ENCODE measurements at places on chromosomes 7 and 10.

DNA sequence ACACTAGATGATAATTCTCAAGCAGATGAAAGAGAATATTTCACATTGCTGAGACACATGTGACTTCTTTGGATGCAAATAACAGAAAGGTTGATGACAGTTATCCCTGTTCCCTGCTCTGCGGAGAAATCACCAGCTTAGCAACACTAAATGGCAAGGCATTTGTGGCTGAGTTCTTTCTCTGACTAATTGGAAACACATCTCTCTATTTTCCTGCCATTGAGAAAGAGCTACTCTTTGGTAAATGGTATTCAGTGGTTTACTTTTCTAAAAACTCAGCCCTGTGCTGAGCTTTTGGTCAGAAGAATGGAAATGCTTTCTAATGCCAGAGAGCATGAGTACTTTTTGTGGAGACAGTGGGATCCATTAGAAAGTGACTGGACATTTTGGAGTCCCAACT is 771.4 kb downstream of the LRMDA start:
- DNase-seq: no peak

GRCh38 chr10:88466786-88467185 is 116.3 kb downstream of the RNLS start:
- no peak for DNase-seq

- DNase-seq: no peak
Observed at GRCh38 chr7:139658908-139659675, 118.7 kb downstream of the HIPK2 start.

DNA sequence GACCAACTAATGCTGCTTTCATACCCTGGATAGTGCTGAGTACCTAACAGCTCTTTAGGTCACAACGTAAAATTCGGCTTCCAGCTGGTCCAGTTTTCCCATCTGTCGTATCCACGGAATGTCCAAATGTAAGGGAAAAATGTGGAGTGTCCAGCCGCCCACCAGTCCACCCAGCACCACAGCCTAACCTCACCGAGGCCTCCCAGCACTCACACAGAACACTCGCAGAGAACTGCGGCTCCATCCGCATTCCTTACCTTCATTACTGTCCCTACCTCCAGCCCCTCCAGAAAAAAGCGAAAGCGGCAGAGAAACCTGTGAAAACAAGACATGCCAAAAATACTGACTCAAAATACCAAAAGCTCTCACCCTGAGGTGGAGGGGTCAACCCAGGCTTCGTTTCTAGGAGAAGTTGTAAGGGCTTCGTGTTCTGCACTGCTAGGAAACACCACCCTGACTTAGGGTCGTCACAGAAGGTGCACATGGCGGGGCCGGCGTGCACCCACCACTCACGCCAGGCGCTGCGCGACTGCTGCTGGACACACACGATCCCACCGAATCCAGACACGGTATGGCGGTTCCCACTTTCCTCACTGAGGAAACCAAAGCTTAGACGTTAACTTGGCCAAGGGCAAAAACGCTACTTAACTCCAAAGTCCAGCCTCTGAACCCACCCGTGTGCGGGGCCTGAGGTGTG is 73.9 kb downstream of the AMZ1 start:
- no peak for DNase-seq

- DNase-seq: no peak
Observed at GRCh38 chr7:149075286-149075685, 15.2 kb downstream of the ZNF786 start.

DNA sequence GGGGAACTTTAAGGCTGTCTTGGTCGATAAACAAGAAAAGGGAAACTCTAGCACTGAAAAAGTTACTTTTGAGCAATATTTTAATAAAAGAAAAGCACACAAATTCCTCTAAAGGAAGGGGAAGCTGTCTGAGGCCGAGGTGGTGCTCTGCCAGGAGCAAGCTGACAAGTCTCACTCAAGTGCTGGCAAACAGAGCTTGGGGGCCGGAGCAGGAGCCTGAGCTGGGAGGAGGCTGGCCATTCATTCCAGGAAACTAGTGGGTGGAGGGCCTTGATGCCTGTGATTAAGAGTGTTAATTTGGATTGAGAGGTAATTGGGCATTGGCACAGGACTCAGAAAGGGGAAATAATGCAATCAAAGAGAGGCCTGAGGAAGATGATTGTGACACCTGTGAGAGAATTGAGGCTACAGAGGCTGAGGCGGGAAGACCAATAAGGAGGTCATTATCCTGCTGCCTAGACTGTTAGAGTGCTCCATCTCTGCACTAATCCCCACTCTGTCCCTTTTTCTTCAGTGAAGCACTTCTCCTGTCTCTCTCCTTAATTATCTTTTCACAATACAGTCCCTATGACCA is 154.9 kb upstream of the COL1A2 start:
- no peak for DNase-seq

- no peak for DNase-seq
Observed at GRCh38 chr7:36967387-36967786, 243.1 kb upstream of the AOAH start.

DNA sequence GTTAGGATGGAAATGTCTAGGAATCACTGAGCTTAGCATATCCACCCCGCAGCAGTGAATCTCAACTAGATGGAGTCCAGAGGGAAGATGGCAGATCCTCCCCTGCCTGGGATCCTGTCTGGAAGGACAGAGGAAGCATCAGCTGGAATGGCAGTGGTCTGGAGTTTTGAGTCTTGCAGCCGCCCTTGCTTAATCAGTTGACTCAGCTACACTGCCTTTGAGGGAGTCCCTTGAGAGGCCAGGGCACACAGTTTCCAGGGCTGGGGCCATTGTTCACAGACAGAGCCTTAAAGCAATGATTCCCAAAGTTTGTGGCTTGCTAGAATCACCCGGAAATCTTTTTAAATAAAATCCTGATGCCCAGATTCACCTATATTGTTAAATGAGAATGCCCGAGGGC is 128.1 kb downstream of the NT5C2 start:
- DNase-seq: no peak

GRCh38 chr10:59865101-59865500 is 41.3 kb downstream of the CCDC6 start:
- DNase-seq: no peak

DNA sequence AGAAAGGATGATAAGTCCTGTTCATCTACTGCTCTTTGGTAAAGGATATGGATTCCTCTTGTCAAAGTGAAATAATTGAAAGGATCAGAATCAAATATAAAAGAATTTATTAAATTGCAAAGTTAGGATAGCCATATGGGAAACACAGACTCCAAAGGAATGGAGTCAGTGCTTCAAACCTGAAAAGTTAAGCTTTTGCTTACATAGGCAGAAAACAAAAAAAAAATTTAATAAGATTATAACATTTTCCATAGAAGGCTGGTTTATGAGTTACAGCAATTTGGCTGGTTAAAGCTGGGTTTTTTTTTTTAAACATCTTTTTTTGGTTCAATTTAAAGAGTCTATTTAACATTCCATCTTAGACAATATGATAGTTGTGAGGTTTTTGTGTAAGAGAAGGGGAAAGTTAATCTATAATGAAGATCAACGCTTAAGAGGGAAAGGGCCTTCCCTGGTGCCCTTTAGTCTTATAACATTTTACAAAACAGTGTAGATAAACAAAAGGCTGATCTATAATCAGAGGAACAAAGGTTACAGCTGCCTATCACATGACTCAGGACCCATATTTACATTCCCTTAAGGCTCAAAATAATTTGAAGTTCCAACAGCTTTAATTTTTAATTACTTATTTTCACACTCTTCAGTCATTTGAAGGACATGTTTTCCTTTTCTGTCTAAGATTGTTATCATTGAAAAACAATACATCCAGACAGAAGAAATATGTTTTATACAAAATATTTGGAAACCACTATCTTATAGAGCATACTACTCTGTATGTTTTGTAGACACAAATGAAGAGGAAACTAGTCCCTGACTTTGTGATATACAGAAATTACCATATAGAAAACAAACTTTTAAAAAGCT is 234.3 kb upstream of the MBL2 start:
- DNase-seq: no peak

DNA sequence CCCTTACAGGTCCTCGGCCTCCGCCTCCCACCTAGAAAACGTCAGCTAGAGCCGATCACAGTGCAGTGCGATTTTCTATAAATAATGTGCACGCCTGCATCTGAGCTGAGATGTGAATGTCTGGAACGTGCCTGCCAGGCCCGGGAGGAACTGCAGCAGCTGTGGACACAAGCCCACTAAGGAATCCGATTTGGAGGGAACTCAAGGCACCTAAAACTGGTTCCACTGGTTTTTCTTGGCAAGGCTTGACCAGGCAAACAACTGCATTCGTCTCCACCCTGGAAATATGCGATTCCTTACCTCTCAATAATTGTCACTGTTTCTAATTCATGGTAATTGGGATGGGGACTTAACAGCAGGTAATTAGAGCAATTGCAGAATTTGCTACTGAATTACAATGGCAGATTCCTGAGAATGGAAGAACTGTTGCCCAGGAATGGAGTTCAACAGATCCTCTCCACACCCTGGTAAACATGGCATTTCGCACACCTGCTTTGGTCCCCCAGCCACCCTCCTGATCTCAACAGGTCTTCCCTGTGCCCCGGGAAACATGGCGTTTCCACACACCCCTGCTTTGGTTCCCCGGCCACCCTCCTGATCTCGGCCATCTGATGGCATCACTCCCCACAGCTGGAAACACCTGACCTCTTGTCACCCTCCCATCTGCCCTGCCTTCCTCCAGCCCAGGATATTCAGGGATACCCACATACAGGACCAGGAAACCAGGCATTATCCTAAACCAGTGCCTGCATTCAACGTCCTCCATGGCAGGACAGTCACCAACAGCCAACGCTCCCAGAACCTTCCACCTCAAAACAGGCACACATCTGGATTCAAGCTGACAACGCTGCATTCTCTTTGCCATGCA is 76.0 kb downstream of the DIP2C start:
- no peak for DNase-seq

- no peak for DNase-seq
Observed at GRCh38 chr7:103919272-103919868, 70.1 kb downstream of the RELN start.

- no peak for DNase-seq
Observed at GRCh38 chr7:143369678-143370651, 7.5 kb upstream of the FAM131B start.

GRCh38 chr10:55273946-55274345 is 472.9 kb upstream of the PCDH15 start:
- DNase-seq: no peak
